ENCODE measurements at places on chromosomes 7 and 10.

- H3K4me3 ChIP-seq = no peak overlapping the region
- H3K36me3 ChIP-seq = no peaks in the 10 kb centered on the region
- no peak overlapping the region for H3K27ac ChIP-seq
- H3K27me3 ChIP-seq = no peaks in the 10 kb centered on the region
Measured at GRCh38 chr7:19560111-19560883, 148.5 kb downstream of the POLR1F start.

DNA sequence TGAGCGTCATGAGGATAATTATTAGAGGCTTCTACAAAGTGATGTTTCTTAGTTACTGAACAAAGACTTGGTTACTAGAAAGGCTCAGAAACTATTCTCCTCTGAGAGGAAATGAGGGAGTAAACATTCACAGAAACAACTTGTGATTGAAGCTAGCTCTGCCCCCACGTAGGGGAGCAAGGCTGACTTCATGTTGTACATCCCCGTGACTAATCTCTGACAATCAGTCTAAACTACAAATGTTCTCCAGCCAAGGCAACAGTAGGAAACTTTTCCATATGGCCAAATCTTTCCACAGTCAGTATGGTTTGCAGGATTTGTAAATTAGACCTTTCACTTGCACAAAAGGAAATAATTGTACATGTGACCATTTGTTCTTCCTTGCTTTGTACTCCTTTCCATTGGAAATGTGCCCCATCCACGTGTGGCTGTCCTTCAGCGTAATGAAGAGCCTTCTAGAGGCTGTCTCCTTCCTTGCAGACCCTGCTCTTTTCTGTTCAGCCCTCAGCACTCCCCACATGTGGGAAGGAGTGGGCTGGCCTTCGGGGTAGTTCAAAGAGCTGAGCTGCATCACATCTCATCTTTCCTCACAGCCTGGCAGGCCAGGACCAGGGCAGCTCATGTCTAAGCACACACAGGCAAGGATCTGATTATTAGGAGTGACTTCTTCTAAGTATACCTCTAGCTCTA is 93.5 kb downstream of the PCGF5 start:
- no peaks in the 10 kb centered on the region for H3K4me1 ChIP-seq
- no peak overlapping the region for H3K27ac ChIP-seq
- H3K36me3 ChIP-seq = no peaks in the 10 kb centered on the region
- no peak overlapping the region for H3K4me3 ChIP-seq
- no peak for DNase-seq

DNA sequence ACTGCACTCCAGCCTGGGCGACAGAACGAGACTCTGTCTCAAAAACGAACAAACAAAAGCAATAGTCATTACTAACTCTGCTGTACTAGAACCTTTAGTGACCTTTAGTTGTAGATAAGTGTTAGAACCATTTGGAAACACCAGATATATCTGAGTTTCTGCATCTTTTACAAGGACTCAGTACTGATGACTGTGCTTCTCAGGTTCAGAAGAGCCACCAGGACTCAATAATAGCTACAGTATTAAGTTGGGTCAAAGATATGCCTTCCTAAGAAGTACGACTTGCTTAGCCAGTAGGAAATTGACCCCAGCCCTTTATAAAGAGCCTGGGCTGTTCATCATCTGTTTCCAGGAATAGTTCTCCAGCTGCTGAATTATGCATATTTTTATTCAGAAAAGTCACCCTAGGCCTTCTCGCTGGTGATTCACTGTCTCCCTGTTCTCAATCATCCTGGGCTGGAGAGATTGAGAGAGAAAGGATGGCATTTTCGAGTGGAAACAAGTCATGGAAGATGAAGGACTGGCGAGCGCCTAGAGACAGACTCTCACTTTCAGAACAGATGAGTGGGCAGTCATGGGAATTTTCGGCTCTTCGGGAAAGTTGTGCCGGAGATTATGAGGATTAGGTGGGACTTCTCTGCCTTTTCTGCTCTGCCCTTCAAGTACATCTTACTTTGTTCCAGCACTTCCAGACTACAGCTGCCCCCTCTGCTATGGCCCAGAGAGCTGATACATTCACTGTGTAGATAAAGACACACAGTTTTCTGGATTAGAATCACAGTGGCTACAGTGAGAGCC is 316.1 kb downstream of the CCDC3 start:
- peaks cover 1% of the 10 kb centered on the region for H3K27me3 ChIP-seq
- no peak overlapping the region for H3K4me3 ChIP-seq
- no peak for DNase-seq
- no peak overlapping the region for H3K27ac ChIP-seq

DNA sequence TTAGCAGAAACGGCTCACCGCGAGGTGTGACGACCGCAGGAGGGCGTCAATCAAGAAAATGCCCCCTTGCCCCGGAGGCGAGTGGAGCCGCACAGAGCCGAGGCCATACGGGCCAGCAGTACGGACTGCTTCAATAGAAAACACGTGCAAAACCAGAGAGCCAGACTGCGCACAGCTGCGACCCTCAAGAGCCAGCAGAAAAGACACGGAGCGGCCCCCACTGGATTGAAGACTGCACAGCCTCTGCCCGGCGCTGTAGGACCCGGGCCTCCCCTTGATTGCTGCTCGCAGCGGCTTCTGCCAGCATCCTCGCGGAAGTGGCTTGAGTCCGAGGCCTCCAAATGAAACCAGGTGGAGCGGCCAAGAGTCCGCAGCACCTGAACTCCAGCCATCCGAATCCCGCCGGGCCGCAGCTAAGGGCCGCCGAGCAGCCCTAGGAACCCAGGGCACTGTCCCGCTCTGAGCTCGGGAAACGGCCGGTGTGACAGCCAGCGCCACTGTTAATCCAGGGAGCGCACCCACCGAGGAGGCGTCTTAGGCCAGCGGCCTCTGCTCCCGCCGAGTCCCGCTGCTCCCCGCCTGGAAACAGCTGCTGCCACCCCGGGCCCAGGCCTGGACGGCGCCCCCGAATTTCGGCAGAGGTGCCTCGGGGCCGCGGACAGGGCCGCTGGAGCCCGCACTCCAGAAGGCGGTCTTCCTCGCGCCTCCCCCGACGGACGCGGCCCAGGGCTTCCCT is 660 bp upstream of the HHEX start:
- H3K4me1 ChIP-seq = peaks cover 23% of the 10 kb centered on the region
- peak overlapping the region; percentile 86 for H3K27ac ChIP-seq
- H3K36me3 ChIP-seq = 0 out of 3 replicates have a peak, but pooled peaks cover 5% of the 10 kb centered on the region
- peak overlapping the region; percentile 94 for H3K4me3 ChIP-seq

DNA sequence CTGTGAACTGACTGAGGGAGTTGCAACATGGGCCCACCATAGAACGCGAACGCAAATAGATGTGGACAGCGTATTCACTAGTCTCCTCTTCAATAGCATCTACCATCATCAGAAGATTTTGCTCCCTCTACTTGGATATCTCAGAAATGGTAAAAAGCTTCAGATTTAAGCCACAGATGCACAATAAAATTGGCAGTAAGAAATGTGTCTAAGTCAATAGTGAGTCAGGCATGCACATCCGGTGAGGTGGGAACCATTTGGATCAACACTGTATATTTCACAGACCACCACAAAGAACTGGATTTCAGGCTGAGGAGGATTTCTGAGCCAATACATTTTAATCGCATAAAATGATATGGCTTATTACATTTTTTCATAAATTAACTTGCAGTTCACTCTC is 111.5 kb upstream of the ADAM12 start:
- no peak overlapping the region for H3K27ac ChIP-seq
- no peak for DNase-seq
- no peaks in the 10 kb centered on the region for H3K4me1 ChIP-seq
- peaks cover 5% of the 10 kb centered on the region for H3K27me3 ChIP-seq
- H3K36me3 ChIP-seq = no peaks in the 10 kb centered on the region

DNA sequence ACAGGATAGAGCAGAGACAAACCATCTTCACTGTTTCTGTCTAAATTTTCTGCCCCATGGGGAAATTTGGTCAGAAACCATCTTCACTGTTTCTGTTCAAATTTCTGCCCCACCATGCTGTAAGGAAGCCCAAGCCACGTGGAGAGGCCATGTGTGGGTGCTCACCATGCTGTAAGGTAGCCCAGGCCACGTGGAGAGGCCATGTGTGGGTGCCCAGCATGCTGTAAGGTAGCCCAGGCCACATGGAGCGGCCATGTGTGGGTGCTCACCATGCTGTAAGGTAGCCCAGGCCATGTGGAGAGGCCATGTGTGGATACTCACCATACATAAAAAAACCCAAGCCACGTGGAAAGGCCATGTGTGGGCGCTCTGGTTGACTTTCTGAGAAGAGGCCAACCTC is 1088.7 kb upstream of the AUTS2 start:
- no peaks in the 10 kb centered on the region for H3K36me3 ChIP-seq
- no peak overlapping the region for H3K27ac ChIP-seq
- DNase-seq = no peak
- no peaks in the 10 kb centered on the region for H3K27me3 ChIP-seq

GRCh38 chr7:86282014-86282682 is 361.6 kb upstream of the GRM3 start:
- no peaks in the 10 kb centered on the region for H3K4me1 ChIP-seq
- no peak overlapping the region for H3K4me3 ChIP-seq
- no peaks in the 10 kb centered on the region for H3K36me3 ChIP-seq
- H3K27me3 ChIP-seq = no peaks in the 10 kb centered on the region

DNA sequence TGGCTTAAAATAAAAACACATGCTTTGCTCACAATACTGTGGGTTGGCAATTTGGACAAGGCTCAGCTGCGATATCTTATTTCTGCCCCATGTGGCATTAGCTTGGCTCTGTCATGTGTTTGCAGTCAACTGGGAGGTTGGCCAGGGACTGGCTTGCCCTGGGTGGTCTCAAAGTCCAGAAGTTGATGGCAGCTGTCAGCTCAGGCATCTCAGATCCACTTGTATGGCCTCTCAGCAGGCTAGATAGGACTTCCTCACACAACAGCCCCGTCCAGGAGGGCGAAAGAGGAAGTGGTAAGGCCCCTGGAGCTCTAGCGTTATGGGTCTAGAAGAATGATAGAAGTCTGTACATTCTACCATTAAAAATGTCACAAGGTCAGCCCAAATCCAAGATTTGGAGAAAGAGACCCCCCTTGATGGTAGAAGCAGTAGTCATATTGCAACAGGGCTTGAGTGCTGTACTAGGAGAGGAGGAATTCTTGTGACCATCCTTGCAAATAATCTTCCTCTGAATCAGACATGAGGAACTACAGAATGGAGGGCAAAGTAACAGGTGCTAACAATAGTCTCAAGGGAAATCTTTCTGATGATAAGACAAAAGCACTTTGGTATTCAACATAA is 166.2 kb downstream of the FAM107B start:
- peak; percentile 68 for DNase-seq
- no peaks in the 10 kb centered on the region for H3K36me3 ChIP-seq
- peaks cover 82% of the 10 kb centered on the region for H3K4me1 ChIP-seq
- H3K27ac ChIP-seq = no peak overlapping the region
- no peaks in the 10 kb centered on the region for H3K27me3 ChIP-seq

GRCh38 chr10:100184840-100185239 is 989 bp downstream of the ERLIN1 start:
- peak overlapping the region; percentile 81 for H3K27ac ChIP-seq
- peaks cover 52% of the 10 kb centered on the region for H3K4me1 ChIP-seq
- peak; percentile 35 for DNase-seq
- H3K27me3 ChIP-seq = no peaks in the 10 kb centered on the region
- H3K4me3 ChIP-seq = peak overlapping the region; percentile 83
- no peaks in the 10 kb centered on the region for H3K36me3 ChIP-seq

DNA sequence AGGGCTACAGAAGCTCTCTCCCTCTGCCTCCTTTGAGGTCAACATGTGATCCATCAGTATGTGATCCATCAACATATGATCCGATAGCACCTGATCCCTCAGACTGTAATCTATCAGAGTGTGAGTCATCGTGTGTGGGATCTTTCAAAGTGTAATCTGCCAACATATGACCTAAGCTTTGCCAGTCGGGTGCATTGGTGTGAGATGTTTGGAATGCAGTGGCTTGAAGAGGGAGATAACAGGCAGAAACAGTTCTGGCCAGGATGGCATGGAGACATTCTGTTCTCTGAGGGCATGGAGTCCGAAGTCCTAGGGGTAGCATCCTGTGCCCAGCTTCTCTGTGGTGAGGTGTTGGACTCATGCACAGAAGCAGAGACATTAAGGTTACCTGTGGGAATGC is 217.7 kb upstream of the ETV1 start:
- no peak overlapping the region for H3K4me3 ChIP-seq
- no peaks in the 10 kb centered on the region for H3K4me1 ChIP-seq
- no peak overlapping the region for H3K27ac ChIP-seq
- H3K27me3 ChIP-seq = no peaks in the 10 kb centered on the region
- no peaks in the 10 kb centered on the region for H3K36me3 ChIP-seq

DNA sequence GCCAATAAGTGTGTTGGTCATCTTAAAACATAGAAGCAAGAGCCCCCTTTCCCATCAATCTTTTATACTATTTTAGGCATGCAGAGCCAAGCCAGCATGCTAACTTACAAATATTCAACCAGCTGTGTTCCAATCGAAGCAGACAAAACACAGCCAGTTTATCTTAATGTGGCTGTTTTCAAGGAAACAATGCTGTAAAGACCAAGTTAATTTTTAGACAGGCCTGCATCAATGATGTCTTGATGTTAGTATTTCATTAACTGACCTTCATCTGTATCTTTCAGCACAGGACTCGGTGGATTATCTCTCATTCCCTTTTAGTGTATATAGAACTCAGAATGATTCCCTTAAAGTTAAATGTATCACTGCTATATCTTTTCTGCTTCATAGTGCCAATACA is 262.0 kb upstream of the ZWINT start:
- H3K27ac ChIP-seq = no peak overlapping the region
- H3K4me1 ChIP-seq = peaks cover 16% of the 10 kb centered on the region
- H3K27me3 ChIP-seq = no peaks in the 10 kb centered on the region
- DNase-seq = no peak
- no peaks in the 10 kb centered on the region for H3K36me3 ChIP-seq
- H3K4me3 ChIP-seq = no peak overlapping the region

DNA sequence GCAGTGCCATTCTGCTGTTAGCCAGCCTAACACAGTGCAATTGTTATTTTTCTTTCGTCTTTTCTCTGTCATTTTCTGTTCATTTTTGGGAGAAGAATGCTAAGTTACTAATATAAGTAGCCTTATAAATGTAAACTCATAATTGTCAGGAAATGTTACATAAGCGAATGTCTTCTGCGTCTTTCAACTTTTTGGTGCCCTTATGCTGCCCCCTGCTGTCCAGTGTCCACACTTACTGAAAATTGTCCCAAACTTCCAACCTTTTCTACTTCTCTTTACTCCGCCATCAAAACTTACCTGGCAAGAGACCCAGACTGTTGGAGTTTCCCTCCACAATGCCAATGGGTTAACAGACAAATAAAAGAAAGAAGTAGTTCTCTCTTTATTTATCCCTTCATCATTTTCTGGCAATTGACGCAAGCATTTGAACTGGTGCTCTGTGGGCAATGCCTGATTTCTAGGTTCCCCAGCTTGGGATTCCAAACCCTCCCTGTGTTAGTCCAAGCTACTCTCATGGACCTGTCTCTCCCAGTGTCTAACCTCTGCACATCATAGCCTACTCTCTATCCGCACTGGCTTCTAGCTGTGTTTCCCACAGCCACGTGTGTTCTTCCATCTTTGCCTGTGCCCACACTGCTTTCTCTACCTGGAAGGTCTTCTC is 21.0 kb upstream of the EPC1 start:
- no peaks in the 10 kb centered on the region for H3K36me3 ChIP-seq
- no peak overlapping the region for H3K27ac ChIP-seq
- peaks cover 13% of the 10 kb centered on the region for H3K4me1 ChIP-seq
- H3K27me3 ChIP-seq = no peaks in the 10 kb centered on the region
- DNase-seq = peak; percentile 54

- H3K27ac ChIP-seq = no peak overlapping the region
- no peaks in the 10 kb centered on the region for H3K36me3 ChIP-seq
- peaks cover 3% of the 10 kb centered on the region for H3K27me3 ChIP-seq
- peak; percentile 30 for DNase-seq
Measured at GRCh38 chr10:44745920-44746319, 165.2 kb upstream of the TMEM72 start.

Measured in HepG2 (cell line).